Stimulated activated CD4-positive, alpha-beta T cell treated with anti-CD3 and anti-CD28 coated beads, Interleukin-2, amount 100 ng/mL, for 24 hours (primary cell): ENCODE measurements at places on chromosomes 2 and 18.

DNA sequence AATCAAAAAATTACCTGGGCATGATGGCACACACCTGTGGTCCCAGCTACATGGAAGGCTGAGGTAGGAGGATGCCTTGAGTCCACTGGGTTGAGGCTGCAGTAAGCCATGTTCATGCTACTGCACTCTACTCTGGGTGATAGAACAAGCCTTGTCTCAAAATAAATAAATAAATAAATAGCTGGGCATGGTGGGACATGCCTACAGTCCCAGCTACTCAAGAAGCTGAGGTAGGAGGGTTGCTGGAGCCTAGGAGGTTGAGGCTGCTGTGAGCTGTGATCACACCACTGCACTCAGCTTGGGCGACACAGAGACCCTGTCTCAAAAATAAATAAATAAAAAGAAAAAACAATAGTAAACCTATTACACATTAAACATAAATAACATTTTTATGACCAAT lies 3.0 kb downstream of the AP1S3 start:
- DNase-seq = no peak

DNA sequence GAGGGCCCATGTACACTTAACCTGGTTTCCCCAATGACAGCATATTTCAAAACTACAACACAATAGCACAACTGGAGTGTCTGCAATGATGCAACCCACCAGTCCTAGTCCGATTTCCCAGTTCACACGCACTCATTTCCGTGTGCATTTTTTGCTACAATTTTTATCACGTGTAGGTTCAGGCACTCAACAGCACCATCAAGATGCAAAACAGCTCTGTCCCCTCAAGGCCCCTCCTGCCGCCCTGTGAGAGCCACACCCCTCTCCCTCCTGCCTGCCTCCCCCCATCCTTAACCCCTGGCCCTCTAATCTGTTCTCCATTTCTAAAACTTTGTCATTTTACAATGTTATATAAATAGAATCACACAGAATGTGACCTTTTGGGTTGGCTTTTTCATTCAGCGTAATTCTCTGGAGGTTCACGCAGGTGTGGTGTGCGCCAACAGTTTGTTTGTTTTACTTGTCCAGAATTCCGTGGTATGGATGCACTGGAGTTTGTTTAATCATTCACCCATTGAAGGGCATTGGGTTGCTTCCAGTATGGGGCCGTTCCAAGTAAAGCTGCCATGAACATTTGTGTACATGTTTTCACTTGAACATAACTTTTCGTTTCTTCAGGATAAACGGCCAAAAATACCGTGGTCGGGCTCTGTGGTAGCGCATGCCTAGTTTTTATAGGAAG lies 8.4 kb downstream of the KCNIP3 start:
- DNase-seq = no peak

DNA sequence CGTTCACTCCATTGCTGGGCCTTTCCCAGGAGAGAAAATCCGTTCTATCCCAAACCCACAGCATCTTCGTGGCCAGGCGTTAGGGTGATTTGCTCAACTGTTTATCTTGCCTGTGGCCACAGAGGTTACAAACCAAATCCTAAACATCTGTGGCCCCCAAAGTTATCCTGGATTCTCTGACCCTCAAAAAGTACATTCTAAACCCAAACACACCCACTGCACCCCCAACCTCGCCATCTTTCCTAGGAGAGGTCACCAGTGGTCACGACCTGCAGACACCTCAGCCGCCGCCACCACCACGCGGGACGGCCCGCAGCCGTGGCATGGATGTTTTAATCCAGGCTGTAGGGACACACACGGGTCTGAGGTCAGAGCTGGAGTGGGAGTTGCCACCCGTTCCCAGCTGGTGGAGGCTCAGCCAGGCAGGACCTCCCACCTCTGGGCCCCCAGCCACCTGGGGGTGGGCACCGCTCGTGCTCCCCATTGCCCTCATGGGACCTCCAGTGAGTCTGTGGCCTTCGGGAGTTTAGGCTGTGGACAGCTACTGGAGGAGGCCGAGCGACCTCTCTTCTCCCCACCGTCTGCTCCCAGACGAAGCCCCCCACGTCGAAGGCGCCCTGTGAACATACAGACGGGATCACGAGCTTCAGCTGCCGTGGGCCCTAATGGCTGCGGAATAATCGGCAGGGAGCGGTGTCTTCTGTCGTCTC lies 72.0 kb downstream of the KCNG2 start:
- DNase-seq = no peak

- no peak for DNase-seq
Observed at GRCh38 chr2:115652652-115653051, 1210.2 kb downstream of the DPP10 start.

GRCh38 chr18:13374096-13374467 lies 155.5 kb downstream of the LDLRAD4 start:
- no peak for DNase-seq

DNA sequence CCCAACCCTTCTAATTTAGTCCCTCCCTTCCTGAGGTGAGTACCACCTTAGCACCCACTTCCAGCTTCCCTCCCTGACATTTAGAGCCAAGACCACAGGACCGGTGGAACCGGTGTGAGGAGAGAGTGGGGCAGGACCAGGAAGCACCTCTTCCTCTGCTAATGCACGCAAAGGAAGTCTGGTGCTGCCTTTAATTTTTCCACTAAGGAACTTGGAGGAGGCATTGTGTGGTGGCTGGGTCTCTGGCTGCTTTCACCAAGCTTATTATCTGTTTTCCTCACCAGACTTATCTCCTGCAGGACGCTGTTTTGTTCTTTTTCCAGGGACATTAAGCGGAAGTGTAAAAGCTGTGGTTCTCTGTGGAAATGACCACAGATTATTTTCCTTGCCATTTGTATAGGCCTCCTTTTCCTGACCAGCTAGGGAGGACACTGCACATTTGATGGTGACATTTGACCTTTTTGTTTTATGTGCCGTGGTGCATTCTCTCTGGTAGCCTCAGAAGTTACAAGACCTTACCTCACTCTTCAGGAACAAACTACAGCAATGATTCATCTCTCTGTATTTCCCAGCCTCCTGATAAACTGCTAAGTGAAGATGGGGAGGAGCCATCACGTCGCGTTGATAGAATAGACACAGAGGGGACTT lies 39.8 kb upstream of the SPTBN1 start:
- no peak for DNase-seq

GRCh38 chr18:68456985-68457384 lies 257.9 kb downstream of the TMX3 start:
- no peak for DNase-seq

DNA sequence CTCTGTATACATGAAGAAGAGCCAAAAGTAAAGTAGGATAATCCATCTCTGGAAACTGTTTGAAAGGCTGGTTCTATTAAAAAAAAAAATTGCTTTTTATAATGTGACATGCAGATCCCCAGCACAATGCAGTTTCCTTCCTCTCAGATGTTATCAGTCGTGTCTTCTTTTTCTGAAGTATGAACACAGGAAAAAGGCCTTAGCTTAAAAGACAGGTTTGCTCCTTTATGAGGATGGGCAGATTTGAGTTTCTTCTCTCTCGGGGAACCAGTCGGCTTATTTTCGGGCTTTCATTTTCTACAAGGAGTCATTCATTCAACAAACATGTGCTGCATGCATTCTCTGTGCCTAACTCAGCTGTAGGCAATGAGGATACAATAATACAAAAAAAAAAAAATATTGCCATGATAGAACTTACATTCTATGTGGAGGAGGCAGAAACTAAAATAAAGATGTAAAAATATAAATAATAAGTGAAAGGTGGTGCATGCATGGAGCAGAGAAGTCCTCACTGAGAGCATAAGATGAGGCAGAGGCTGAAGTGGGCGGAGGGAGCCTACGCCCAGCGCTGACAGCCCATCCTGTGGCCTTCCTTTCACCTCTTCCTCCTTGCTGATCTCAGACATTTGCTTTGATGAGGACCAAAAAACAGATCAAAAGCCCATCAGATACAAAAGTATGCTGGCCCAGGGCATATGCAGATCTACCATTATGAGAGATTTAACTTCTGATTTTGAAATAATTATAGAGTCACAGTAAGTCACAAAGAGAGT lies at the start of gene CD226:
Gene CD226, minus strand, starts transcription at position 513 of the 773 bp plus-strand sequence. Its CDS starts 467 bp downstream, at position 46.
- DNase-seq = peak; percentile 47

- DNase-seq = no peak
Observed at GRCh38 chr2:138536302-138536701, 34.7 kb downstream of the SPOPL start.

GRCh38 chr2:155218945-155219344 lies 520.5 kb downstream of the KCNJ3 start:
- DNase-seq = no peak

- no peak for DNase-seq
Observed at GRCh38 chr2:27448381-27448780, 6.2 kb downstream of the KRTCAP3 start.

- no peak for DNase-seq
Observed at GRCh38 chr2:241114836-241115235, 12.7 kb upstream of the MTERF4 start.

- DNase-seq = no peak
Observed at GRCh38 chr2:160267692-160268091, 67.6 kb upstream of the ITGB6 start.

GRCh38 chr2:113079131-113079530 lies 11.4 kb downstream of the IL1F10 start:
- DNase-seq = no peak

DNA sequence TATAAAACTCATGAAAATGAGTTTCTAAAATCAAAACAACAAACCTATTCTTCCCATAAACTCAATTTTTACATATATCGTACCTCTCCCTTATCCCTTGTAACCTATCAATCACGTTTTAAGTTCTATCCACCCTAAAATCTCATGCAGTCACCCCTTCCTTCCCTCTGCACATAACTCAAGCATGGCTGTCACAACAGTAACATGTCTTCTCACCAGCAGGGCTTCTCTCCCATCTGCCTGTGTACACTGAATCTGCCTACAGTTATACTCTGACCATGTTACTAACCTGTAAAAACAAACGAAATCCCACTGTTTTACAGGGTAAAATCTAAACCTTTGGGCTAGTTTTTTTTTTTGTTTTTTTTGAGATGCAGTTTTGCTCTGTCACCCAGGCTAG lies 68.2 kb downstream of the MAP4K3 start:
- no peak for DNase-seq

GRCh38 chr2:43526994-43527393 lies 68.8 kb downstream of the THADA start:
- DNase-seq = no peak

GRCh38 chr2:140353541-140353940 lies 1573.4 kb upstream of the NXPH2 start:
- no peak for DNase-seq
